ENCODE measurements at places on chromosomes 12 and 14. TPM values are rescaled to one million over a fixed set of nuclear protein-coding genes. Genes with fewer than 3 reads are reported as not detected.

GRCh38 chr14:93073910-93074769 is 41.6 kb downstream of the ITPK1 start:
- peak; percentile 69 for DNase-seq

DNA sequence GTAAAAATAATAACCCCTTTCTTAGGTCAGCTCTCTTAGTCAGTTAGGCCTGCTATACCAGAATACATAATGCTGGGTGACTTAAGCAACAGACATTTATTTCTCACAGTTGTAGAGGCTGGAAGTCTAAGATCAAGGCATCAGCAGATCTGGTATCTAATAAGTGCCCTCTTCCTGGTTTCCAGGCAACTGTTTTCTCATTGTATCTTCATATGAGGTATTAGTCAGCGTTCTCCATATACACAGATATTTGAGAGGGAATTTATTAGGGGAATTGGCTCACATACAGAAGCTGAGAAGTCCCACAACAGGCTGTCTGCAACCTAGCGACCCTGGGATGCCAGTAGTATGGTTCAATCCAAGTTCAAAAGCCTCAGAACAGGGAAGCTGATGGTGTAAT is 896.0 kb downstream of the GALC start:
- DNase-seq = no peak

DNA sequence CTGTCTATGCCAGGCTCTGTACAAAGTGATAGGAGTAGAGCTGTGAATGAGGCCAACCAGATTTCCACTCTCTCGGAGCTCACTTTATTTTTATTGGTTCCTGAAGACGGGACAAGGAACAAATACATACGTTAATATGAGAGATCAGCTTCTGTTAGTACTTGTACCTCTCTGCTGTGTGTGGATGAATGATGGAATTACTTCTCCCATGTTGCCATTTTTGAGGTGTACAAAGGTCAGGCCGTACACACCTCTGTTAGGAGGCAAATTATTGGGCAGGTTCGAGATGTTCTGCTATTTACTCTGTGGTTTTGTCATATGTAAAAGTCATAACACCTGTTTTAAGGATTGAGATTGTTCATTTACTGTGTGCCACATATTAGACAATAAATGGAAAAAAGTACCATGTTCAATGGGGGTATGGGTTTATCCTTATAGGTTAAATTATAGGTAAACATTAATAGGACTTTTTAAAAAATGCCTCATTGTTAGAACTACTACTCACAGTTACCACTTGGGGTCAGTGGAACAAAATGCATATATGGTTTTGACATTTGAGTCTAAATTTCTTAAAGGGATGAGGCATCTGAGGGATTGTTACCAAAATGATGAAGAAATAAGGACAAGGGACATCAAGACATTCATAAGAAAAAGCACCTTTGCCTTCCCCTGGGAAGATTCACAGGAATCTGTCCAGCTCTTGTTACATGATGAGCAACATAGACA is 26.9 kb downstream of the WBP11 start:
- DNase-seq = no peak

- no peak for DNase-seq
Observed at GRCh38 chr14:22915886-22916521, 2.9 kb downstream of the RBM23 start.

- DNase-seq = no peak
Observed at GRCh38 chr14:77580477-77580876, 36.0 kb downstream of the SPTLC2 start.

GRCh38 chr12:42583016-42583415 is 6.5 kb downstream of the PRICKLE1 start:
- no peak for DNase-seq

- no peak for DNase-seq
Observed at GRCh38 chr12:58920961-58921861, 907 bp upstream of the LRIG3 start.

DNA sequence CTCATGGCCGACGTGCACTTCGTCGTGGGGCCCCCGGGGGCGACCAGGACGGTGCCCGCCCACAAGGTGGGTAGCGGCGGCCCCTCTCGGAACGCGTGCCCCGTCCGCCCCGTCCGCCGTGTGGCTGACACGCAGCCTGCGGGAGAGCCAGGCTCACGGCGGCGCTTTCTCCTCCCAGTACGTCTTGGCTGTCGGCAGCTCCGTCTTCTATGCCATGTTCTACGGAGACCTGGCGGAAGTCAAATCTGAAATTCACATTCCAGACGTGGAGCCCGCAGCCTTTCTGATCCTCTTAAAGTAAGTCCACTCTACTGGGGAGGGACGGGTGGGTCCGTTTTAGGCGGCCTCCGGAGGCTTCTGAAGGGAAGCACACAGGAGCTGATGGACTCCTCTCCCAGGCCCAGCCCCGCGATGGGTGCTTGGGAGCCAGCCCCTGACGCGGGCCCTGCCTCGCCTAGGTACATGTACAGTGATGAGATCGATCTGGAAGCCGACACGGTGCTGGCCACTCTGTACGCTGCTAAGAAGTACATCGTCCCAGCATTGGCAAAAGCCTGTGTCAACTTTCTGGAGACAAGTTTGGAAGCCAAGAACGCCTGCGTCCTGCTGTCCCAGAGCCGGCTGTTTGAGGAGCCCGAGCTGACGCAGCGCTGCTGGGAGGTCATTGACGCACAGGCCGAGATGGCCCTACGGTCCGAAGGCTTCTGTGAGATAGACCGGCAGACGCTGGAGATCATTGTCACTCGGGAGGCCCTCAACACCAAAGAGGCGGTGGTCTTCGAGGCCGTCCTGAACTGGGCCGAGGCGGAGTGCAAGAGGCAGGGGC is 1.1 kb downstream of the BTBD6 start:
- DNase-seq = no peak

- DNase-seq = no peak
Observed at GRCh38 chr12:47231456-47231855, 151.7 kb upstream of the AMIGO2 start.

DNA sequence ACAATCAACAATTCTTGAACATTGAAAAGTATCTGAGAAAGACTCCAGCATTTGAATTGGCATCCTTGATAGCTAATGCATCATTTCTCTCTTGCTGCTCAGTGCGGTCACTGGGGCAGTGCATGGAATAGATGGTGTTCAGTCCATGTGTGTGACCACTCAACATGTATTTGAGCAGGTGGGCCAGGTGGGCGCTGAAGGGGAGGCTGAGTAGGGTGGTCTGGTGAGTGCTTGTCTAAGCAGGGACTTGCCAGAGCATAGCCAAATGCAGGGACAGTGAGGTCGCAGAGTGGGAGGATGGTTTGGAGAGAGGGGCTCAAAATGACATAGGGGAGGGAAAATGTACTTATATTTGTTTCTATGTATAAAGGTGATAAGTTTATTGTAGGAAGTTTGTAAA is 409.0 kb downstream of the TMEM121 start:
- DNase-seq = no peak

GRCh38 chr14:104215706-104216334 is 77.4 kb downstream of the KIF26A start:
- DNase-seq = peak; percentile 18

SCN8A gene
- 0.22 TPM for total RNA-seq

GYS2 gene
- not detected for total RNA-seq

KRT2 gene
- not detected for total RNA-seq

TMTC1 gene
- total RNA-seq = 37.1 TPM

HCAR1 gene
- total RNA-seq = 0.12 TPM

SLC4A8 gene
- total RNA-seq = 0.32 TPM

TESPA1 gene
- 0.55 TPM for total RNA-seq

SPIC gene
- not detected for total RNA-seq

KITLG gene
- 9.0 TPM for total RNA-seq

Measured in left ventricle myocardium superior (tissue), 1 donor.